ENCODE measurements at places on chromosomes 2 and 18.

DNA sequence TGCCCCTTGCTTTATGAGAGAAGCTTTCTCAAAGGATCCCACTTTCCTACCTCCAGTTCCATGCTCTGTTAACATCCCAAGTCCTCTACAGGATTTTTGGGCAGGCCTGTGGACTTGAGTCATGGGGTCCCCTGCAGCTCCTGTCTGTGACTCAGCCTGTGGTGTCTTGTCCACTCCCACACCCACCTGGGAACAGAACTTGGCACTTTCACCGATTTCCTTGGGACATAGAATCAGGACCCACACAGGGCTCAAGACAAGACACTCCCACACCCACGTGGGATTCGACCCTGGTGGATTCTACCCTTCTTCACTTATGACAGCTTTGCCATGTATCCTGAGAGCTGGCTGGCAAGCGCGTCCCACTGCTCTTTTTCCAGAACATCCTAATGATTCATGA, 30.7 kb upstream of the HDAC4 start:
- no peak for DNase-seq

GRCh38 chr2:8152392-8153257, 529.2 kb upstream of the ID2 start:
- no peak for DNase-seq

DNA sequence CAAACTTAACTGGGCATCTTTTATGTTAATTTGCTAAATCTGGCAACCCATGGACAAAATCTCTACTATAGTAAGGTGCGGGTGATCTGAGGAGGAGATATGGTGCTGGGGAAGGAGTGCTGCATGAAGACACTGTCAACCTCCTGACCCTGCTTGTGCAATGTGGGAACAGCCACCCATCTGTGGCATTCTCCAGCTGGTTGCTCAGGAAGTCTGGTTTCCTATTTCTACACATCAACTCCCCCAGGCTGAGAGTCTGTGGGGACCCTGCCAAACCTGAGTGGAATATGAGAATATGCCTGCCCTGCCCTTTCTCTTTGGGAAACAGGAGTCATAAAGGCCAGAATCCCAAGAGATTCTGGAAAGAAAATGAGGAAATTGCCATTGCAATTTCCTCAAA, 60.1 kb upstream of the PAX3 start:
- DNase-seq = peak; percentile 23

GRCh38 chr2:36337354-36337753, 18.2 kb upstream of the CRIM1 start:
- DNase-seq = no peak

- peak; percentile 81 for DNase-seq
Measured at GRCh38 chr18:45664824-45665763, 49.8 kb downstream of the SLC14A2 start.

DNA sequence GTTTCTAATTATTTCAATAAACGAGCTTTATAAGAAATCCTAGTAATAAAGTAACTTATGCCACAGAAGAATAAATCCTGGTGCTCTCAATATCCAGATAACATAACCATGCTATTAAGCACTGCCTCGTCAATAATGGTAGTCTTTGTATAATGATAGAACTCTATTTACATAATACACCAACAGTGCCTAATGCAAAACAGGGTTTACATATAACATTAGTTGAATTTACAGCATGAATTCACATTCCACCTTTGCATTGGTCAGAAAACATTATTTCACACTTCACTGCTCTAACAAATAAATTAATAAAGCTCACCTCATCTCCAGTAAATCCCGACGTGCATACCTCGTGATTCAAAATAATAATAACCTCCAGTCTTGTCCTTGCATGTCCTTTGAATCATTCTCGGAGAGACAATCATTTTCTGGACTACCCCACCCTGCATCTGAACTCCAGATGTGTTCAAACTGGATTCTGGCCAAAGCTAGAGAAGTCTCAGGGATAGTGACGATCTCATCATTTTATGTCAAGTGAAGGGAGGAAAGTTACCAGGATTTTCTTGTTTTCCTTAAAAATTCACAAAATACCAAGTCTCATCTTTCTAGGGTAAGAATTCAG, 189.2 kb downstream of the NCKAP5 start:
- DNase-seq = no peak

DNA sequence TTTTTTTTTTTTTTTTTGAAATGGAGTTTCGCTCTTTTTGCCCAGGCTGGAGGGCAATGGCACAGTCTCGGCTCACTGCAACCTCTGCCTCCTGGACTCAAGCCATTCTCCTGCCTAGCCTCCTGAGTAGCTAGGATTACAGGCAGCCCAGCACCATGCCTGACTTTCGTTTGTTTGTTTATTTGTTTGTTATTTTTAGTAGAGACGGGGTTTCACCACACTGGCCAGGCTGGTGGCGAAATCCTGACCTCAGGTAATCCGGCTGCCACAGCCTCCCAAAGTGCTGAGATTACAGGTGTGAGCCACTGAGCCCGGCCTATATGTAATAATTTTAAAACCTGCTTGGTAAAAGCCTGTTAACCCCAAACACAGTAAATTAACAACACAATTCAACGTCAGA, 435.7 kb downstream of the LRRTM4 start:
- no peak for DNase-seq

DNA sequence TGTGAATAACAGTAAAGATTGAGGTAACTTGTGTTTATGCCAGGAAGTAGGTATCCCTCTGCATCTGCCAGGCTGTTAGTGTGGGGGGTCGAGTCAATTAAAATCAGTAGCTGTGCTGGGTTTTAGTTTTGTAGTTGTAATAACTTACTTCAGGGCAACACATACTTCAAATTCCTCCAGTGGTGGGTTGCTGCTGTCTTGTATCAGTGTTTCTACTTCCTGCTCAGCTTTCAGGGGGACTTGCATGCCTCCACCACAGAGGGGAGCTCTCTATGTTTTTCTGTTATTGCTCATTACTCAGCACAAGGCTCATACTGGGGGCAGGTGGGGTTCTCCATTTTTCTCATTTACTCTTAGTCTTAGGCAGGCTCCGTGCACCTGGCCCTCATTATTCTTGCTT, 136.8 kb downstream of the CAPN13 start:
- DNase-seq = no peak

- peak; percentile 63 for DNase-seq
Measured at GRCh38 chr18:13584825-13585224, 141.5 kb downstream of the FAM210A start.

GRCh38 chr18:10015288-10015701, 101.5 kb downstream of the VAPA start:
- no peak for DNase-seq
